ENCODE measurements at places on chromosomes 1 and 21. TPM values are rescaled to one million over a fixed set of nuclear protein-coding genes. Genes with fewer than 3 reads are reported as not detected.

GRCh38 chr1:78408192-78408591 lies 82.6 kb upstream of the PTGFR start:
- DNase-seq, result no peak

DNA sequence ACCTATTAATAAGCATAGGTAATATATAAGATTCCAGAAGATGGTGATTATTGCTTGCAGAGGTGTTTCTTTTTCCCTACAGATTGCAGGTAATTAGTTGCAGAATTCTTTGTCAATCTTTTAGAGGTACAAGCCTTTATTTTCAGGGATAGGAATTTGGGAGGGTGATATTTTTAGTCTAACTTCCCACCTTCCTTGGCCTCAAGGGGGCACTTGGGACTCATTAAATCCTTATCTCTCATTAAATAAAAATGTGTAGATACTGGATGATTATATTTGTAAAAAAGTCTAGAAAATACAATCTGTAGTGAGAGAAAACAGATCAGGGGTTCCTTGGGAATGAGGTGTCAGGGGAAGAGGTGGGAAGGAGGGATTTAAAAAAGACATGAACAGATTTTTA lies 179.2 kb downstream of the PATJ start:
- no peak for DNase-seq

GRCh38 chr1:109838838-109839240 lies 71.8 kb upstream of the CSF1 start:
- DNase-seq, result peak; percentile 90

- DNase-seq, result no peak
Observed at GRCh38 chr1:205309741-205310140, 11.8 kb downstream of the NUAK2 start.

GRCh38 chr21:22224261-22224660 lies 1226.1 kb downstream of the NCAM2 start:
- DNase-seq, result no peak

GRCh38 chr1:162305969-162306368 lies 70.7 kb downstream of the SPATA46 start:
- DNase-seq, result peak; percentile 38

DNA sequence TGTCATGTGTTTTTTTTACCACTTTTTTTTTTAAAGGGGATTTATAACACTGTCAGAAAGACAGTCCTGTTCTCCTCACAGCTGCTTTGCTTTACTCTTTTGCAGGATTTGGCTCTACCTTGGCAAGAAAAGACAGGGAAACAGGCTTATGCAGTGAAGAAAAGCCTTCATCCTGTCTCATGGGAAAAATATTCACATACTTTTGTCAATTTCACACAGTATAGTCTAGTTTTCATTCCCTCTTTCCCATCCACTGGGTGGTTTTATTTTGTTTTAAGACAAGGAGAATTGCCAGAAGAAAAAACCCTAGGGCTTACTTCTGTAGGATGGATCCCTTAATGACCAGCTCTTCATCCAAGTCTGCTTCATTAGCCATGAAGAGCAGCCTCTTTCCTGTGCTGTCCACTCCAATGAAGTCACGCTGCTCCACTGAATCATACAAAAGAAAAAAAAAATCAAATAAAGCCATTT lies 60.0 kb downstream of the EIF2B3 start:
- DNase-seq, result no peak

DNA sequence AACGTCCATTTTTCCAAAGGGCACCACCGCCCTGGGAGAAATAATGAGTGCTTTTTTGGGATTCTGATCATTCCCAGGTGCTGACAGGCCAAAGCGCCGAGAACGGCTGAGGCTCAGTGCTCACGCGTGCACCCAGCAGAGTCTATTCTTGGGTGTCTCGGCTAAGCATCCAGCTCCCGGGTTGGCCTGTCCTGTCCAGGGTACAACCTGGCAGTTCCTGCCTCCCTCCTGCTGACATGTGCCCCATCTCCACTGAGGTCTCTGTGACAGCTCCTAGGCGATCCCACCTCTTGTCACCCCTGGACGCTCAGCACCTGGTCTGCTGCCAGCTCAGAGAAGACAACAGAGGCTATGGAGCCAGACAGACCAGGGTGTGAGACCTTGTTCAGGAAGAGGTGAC lies 684.5 kb downstream of the PTPRU start:
- DNase-seq, result no peak

GRCh38 chr1:94592571-94592920 lies 51.0 kb upstream of the F3 start:
- DNase-seq, result no peak

- no peak for DNase-seq
Observed at GRCh38 chr1:94118471-94118870, 2.5 kb downstream of the ABCA4 start.

DNA sequence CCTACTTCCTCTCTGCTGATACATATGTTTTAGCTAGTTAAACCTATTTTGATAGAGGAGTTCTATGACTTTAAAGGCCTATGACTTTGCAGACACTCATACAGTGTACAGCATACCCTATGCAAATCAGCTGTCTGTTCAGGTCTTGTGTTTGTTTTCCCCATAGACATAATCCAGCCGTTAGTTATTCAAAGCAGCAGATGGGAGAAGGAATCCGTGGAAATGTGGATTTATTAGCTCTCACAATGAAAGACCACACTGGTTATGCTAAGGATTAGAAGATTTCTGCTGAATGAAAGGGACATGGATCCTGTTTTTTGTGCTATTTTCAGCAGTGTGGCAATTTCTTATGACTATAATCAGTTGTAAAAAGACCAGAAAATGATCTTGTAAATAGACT lies 59.8 kb downstream of the MAST2 start:
- no peak for DNase-seq

GRCh38 chr1:243582326-243582725 lies 267.7 kb downstream of the AKT3 start:
- DNase-seq, result peak; percentile 24

GRCh38 chr1:26786437-26787380 lies 1.0 kb upstream of the PIGV start:
- DNase-seq, result peak; percentile 82

DNA sequence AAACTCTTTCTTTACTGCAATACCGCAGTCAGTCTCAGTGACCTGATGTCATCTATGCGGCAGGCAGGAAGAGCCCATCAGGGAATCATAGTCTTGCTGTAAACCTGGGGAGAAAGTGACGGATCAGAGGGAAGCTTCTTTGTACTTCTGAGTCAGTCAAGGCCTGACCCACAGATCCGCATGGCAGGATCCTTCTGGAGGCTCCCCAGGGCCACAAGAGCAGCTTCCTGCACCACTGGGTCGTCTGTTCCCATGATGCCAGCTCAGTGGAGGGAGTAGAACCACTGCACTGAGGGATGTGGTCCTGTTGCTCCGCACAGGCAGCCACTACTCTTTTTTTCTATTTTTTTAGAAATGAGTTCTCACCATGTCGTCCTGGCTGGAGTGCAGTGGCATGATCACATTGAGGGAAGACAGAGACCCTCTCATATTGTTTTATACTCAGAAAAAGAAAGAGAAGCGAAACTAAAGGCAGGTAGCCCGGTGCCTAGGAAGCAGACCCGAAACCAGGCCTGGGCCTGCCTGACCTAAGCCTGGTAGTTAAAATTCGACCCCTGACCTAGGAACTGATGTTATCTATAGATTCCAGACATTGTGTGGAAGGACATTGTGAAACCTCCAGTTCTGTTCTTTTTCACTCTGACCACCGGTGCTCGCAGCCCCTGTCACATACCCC lies 6.3 kb upstream of the ERVH48-1 start:
- no peak for DNase-seq

HOOK1 gene
- not detected for total RNA-seq

OLIG2 gene
- 3.9 TPM for total RNA-seq

AGBL4 gene
- total RNA-seq, result not detected

NPR1 gene
- total RNA-seq, result 1.4 TPM

C1QC gene
- not detected for total RNA-seq

CC2D1B gene
- total RNA-seq, result 48.9 TPM

Data from A172 (cell line).